ENCODE measurements at places on chromosomes 1 and 21.

DNA sequence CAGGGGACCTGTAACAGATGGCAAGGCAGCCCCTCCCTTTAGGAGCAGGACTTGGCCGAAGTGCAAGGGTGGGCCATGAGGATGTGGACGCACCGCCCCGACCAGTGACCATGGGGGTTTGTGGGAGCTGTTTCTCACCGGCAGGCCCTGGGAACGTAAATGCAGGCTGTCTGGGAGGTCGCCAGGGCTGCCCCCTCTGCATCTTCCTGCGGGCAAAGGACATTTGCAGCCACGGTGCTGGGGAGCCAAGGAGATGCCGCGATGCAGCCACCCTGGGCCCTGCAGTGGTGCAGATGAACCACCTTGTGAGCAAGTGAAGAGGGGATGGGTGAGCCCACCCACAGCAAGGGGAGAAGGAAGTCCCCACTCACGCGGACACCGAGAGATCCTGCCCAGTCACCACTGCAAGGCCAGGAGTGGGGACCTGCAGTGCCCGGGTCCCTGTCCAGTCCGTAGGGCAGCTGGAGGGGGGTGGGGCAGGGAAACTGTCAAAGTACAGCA is 121.1 kb downstream of the SIK1 start:
- H3K4me3 ChIP-seq, result no peak overlapping the region
- no peaks in the 10 kb centered on the region for H3K36me3 ChIP-seq
- no peaks in the 10 kb centered on the region for H3K27me3 ChIP-seq
- DNase-seq, result no peak
- H3K27ac ChIP-seq, result no peak overlapping the region
- H3K4me1 ChIP-seq, result no peaks in the 10 kb centered on the region

DNA sequence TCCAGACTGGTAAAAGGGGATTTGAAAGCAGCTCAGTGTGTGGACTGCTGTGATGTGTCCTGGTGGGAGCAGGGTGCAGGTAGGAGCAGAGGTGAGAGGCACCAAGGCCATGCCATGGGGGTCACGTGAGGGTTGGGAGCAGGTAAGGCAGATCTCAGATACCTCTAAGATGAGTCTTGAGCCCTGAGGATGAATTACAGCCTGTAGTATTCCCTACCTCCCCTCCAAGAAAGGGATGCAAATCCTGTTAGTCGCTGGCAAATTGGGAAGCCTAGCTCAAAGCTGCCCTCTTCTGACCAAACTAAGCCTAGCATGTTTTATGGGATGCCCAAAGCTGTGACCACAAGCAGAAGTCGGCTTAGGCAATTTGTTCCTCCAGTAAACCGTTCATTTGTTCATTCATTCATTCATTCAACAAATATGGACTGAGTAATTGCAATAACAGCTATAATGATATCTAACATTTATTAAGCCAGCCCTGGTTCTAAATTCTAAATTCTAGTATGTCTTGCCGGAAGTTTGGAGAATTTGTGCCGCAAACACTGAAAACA is 3.9 kb upstream of the NUAK2 start:
- peaks cover 16% of the 10 kb centered on the region for H3K4me1 ChIP-seq
- no peak overlapping the region for H3K4me3 ChIP-seq
- DNase-seq, result peak; percentile 30

- no peaks in the 10 kb centered on the region for H3K27me3 ChIP-seq
- H3K4me3 ChIP-seq, result no peak overlapping the region
- no peak for DNase-seq
- peaks cover 29% of the 10 kb centered on the region for H3K4me1 ChIP-seq
These were observed 43.2 kb upstream of the LBR start for GRCh38 chr1:225471109-225471452.

GRCh38 chr1:106768077-106768476 is 288.4 kb upstream of the PRMT6 start:
- H3K4me3 ChIP-seq, result no peak overlapping the region
- no peaks in the 10 kb centered on the region for H3K4me1 ChIP-seq
- no peak for DNase-seq
- H3K27me3 ChIP-seq, result no peaks in the 10 kb centered on the region
- no peaks in the 10 kb centered on the region for H3K36me3 ChIP-seq
- no peak overlapping the region for H3K27ac ChIP-seq

GRCh38 chr1:235525314-235525713 is 21.1 kb upstream of the B3GALNT2 start:
- no peaks in the 10 kb centered on the region for H3K4me1 ChIP-seq
- H3K27me3 ChIP-seq, result peaks cover 2% of the 10 kb centered on the region
- no peak overlapping the region for H3K4me3 ChIP-seq
- DNase-seq, result no peak
- H3K27ac ChIP-seq, result no peak overlapping the region

- no peak overlapping the region for H3K27ac ChIP-seq
- no peak overlapping the region for H3K4me3 ChIP-seq
- no peak for DNase-seq
- peaks cover 2% of the 10 kb centered on the region for H3K4me1 ChIP-seq
These were observed 59.2 kb downstream of the SLC25A24 start for GRCh38 chr1:108140936-108141335.

- peaks cover 5% of the 10 kb centered on the region for H3K27me3 ChIP-seq
- H3K27ac ChIP-seq, result no peak overlapping the region
- no peak for DNase-seq
- no peaks in the 10 kb centered on the region for H3K36me3 ChIP-seq
- H3K4me3 ChIP-seq, result no peak overlapping the region
- H3K4me1 ChIP-seq, result no peaks in the 10 kb centered on the region
These were observed 14.4 kb upstream of the TP53BP2 start for GRCh38 chr1:223860051-223860622.

DNA sequence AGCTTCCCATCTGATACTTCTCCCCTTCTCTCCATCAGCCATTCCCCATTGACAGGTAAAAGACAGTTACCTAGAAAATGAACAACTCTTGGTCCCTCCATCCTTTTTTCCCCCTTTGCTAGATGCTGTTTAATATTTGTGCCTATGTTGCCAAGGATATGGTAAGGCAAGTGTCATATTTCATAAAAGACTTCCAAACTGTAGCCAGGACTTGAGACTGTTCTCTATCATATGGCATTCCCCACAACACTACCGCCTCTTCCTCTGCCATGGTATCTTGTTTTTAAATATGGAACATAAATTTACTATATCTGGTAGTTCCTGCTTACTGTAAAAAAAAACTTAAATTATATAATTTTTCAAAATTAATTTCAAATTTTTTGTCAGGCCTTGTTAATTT is 97.2 kb downstream of the PHTF1 start:
- no peak for DNase-seq
- no peaks in the 10 kb centered on the region for H3K27me3 ChIP-seq
- no peaks in the 10 kb centered on the region for H3K4me1 ChIP-seq
- H3K36me3 ChIP-seq, result no peaks in the 10 kb centered on the region

- H3K36me3 ChIP-seq, result no peaks in the 10 kb centered on the region
- H3K27me3 ChIP-seq, result peaks cover 2% of the 10 kb centered on the region
- H3K4me3 ChIP-seq, result no peak within 1 kb of the TSS
- H3K27ac ChIP-seq, result no peak within 1 kb of the TSS
These were observed at the start of gene KLHDC7A for GRCh38 chr1:18480315-18481189. Gene KLHDC7A, plus strand, starts transcription at chr1:18480930. Its CDS starts 52 bp downstream, at chr1:18480982.

- H3K4me3 ChIP-seq, result no peak overlapping the region
- no peaks in the 10 kb centered on the region for H3K36me3 ChIP-seq
- H3K27ac ChIP-seq, result no peak overlapping the region
These were observed 54.7 kb downstream of the ELK4 start for GRCh38 chr1:205576805-205577761.

DNA sequence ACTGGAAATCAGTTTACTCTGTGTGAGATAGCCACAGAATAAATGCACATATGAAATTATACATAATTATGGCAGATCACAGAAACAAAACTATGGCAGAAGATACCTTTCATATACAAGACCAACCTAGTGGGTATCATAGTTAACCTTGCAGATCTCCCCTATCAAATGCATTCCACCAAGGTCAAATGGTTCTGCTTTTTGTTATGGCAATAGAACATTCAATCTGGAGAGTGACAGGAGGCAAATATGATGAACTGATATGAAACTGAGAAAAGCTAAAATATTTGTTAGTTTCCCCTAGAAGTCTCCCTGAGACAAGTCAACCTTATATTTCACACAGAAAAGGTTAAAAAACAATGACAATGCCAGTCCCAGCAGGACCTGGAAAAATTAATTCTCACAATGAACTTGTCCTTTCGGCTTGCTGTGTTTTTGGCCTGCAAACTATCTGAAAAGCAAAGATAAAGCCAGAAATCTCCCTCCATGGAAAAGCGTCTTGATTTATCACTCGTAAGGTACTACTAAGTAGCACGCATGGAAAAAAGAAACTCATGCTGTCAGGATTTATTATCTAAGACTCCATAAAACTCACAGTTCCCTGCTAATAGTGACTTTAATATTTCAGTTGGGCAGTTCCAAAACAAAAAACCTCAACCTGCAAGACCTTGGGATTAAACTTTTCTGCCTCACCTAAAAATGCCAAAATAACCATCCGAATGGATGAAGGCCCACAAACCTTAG is 174.3 kb downstream of the TGFBR3 start:
- no peak for DNase-seq
- no peaks in the 10 kb centered on the region for H3K27me3 ChIP-seq
- H3K36me3 ChIP-seq, result peaks cover 40% of the 10 kb centered on the region
- no peak overlapping the region for H3K4me3 ChIP-seq

- H3K4me1 ChIP-seq, result peaks cover 15% of the 10 kb centered on the region
- no peak overlapping the region for H3K27ac ChIP-seq
- H3K36me3 ChIP-seq, result peaks cover 19% of the 10 kb centered on the region
- H3K27me3 ChIP-seq, result no peaks in the 10 kb centered on the region
These were observed 7.1 kb upstream of the DR1 start for GRCh38 chr1:93338387-93339146.

GRCh38 chr21:36232641-36233040 is 76.0 kb downstream of the DOP1B start:
- no peaks in the 10 kb centered on the region for H3K27me3 ChIP-seq
- peaks cover 14% of the 10 kb centered on the region for H3K36me3 ChIP-seq
- H3K27ac ChIP-seq, result no peak overlapping the region
- no peak overlapping the region for H3K4me3 ChIP-seq
- no peak for DNase-seq

GRCh38 chr1:148263128-148263905 is 111.2 kb upstream of the NBPF11 start:
- peaks cover 19% of the 10 kb centered on the region for H3K4me1 ChIP-seq
- DNase-seq, result peak; percentile 60
- no peaks in the 10 kb centered on the region for H3K36me3 ChIP-seq
- peak overlapping the region; percentile 84 for H3K27ac ChIP-seq
- peak overlapping the region; percentile 91 for H3K4me3 ChIP-seq
- H3K27me3 ChIP-seq, result peaks cover 36% of the 10 kb centered on the region

DNA sequence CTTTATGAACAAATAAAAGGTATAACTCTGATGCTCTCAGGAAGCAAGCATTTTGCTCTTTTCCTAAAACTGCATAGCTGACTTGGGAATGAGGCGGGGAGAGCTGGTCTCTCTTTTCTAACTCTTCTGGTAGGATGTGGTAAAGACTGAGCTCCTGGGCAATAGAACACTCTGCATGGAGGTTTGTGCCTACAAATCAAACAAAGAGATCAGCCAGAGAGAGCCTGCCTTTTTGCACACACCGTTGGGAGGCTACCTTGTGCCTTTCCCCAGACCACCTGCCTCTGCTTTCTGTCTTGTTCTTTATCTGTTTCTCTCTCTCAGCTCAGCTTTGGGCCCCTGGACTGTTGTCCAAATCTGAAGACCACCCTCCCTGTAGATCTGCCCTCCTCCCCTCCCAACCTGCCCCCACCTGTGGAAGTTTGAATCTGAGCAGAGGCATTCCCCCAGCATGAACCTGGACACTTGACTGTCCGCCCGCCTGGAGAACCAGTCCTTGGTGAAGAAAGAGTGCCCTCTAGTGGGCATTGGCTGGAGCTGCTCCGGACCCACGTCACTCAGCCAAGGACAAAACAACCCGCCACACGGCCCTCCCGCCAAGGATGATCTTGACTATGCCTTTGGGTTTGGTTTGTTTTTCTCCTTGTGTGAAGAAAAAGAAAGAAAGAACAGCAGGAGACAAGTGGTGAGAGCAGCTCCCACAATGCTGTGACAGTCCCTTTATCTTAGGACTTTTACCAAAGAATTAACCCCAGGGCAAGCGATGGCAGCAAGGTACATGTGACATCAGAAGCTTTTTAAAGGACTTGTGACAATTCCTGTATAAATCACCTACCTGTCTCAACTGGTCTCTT is 228.2 kb downstream of the PBX1 start:
- H3K27ac ChIP-seq, result no peak overlapping the region
- H3K4me3 ChIP-seq, result no peak overlapping the region
- H3K27me3 ChIP-seq, result peaks cover 2% of the 10 kb centered on the region

DNA sequence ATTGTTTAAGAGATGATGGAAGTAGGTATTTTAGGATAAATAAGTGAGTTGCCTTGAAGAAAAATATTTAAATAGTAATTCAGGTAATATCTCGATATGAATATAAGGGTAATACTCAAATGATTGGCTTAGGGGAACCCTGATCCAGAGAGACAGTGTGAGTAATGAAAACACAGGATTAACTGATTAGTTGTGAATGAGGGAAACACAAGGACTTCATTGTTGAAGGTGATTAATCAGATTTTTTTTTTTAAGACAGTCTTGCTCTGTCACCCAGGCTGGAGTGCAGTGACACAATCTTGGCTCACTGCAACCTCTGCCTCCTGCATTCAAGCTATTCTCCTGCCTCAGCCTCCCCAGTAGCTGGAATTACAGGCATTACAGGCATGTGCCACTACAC is 12.7 kb downstream of the SLC25A33 start:
- no peak overlapping the region for H3K4me3 ChIP-seq
- no peaks in the 10 kb centered on the region for H3K27me3 ChIP-seq
- H3K27ac ChIP-seq, result no peak overlapping the region
- peaks cover 5% of the 10 kb centered on the region for H3K4me1 ChIP-seq

GRCh38 chr1:55055084-55055882 is 15.9 kb downstream of the PCSK9 start:
- H3K27me3 ChIP-seq, result no peaks in the 10 kb centered on the region
- no peak for DNase-seq
- H3K36me3 ChIP-seq, result no peaks in the 10 kb centered on the region
- no peak overlapping the region for H3K4me3 ChIP-seq
- H3K27ac ChIP-seq, result no peak overlapping the region
- H3K4me1 ChIP-seq, result peaks cover 3% of the 10 kb centered on the region

GRCh38 chr1:121516234-121516967 is 331.6 kb downstream of the SRGAP2C start:
- peak overlapping the region; percentile 91 for H3K4me3 ChIP-seq
- peaks cover 33% of the 10 kb centered on the region for H3K36me3 ChIP-seq
- DNase-seq, result peak; percentile 51
- no peaks in the 10 kb centered on the region for H3K27me3 ChIP-seq
- peak overlapping the region; percentile 93 for H3K27ac ChIP-seq
- H3K4me1 ChIP-seq, result peaks cover 58% of the 10 kb centered on the region
